PC-9 (cell line): ENCODE measurements at places on chromosomes 2 and 18.
A peak's percentile ranks its signal among the peaks of the same experiment; 100 is the strongest.

DNA sequence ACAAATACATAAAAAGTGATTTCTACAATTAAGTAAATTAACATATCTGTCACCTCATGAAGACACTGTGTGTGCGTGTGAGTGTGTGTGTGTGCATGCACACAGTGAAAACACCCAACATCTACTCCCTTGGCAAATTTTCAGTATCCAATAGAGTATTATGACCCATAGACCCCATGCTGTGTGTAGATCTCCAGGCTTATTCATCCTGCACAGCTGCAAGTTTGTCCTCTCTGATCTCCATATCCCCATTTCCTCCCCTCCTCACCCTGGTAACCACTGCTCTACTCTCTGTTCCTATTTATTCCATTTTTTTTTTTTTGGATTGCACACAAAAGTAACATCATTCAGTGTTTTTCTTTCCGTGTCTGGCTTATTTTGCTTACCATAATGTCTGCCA lies 391.0 kb downstream of the SOX11 start:
- no peak for DNase-seq
- H3K27ac ChIP-seq, result no peak overlapping the region
- H3K27me3 ChIP-seq, result peaks cover 10% of the 10 kb centered on the region
- H3K4me1 ChIP-seq, result no peaks in the 10 kb centered on the region

DNA sequence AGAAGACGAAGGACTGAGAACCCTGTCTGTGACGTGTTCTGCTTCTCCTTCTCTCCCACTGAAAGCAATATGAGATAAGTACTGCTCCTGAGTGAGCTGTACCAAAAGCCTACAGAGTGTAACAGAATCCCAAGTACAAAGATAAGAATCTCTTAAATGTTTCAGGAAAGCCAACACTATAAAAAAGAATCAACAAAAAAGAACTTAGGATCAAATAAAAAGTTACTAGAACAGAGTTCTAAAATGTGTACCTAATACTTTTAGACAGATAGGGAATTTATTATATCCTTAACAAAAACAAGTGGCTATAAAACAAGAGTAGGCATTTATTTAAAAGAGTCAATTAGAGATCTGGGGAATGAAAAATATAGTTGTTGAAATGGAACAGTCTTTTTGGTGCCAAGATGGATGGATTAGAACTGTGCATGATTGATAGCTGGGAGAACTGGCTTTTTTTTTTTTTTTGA lies 49.0 kb downstream of the NCOA1 start:
- DNase-seq, result no peak
- H3K27me3 ChIP-seq, result no peaks in the 10 kb centered on the region
- H3K4me3 ChIP-seq, result no peak overlapping the region
- H3K36me3 ChIP-seq, result no peaks in the 10 kb centered on the region
- no peaks in the 10 kb centered on the region for H3K4me1 ChIP-seq

GRCh38 chr2:204544961-204545860 lies at the start of gene PARD3B:
PARD3B (plus strand) TSS chr2:204545475; CDS start chr2:204546000, 525 bp downstream.
- H3K27me3 ChIP-seq, result no peaks in the 10 kb centered on the region
- DNase-seq, result peak; percentile 76
- peak within 1 kb of the TSS; percentile 61 for H3K27ac ChIP-seq
- no peaks in the 10 kb centered on the region for H3K36me3 ChIP-seq

GRCh38 chr2:128660836-128661235 lies 342.2 kb upstream of the HS6ST1 start:
- 0 out of 2 replicates have a peak, but pooled peaks cover 9% of the 10 kb centered on the region for H3K27me3 ChIP-seq
- no peak overlapping the region for H3K27ac ChIP-seq
- DNase-seq, result no peak
- H3K4me3 ChIP-seq, result no peak overlapping the region
- H3K36me3 ChIP-seq, result no peaks in the 10 kb centered on the region
- no peaks in the 10 kb centered on the region for H3K4me1 ChIP-seq

- no peaks in the 10 kb centered on the region for H3K4me1 ChIP-seq
- no peaks in the 10 kb centered on the region for H3K27me3 ChIP-seq
- H3K36me3 ChIP-seq, result no peaks in the 10 kb centered on the region
- no peak overlapping the region for H3K4me3 ChIP-seq
- DNase-seq, result no peak
Observed at GRCh38 chr2:19114126-19114525, 244.3 kb downstream of the OSR1 start.

DNA sequence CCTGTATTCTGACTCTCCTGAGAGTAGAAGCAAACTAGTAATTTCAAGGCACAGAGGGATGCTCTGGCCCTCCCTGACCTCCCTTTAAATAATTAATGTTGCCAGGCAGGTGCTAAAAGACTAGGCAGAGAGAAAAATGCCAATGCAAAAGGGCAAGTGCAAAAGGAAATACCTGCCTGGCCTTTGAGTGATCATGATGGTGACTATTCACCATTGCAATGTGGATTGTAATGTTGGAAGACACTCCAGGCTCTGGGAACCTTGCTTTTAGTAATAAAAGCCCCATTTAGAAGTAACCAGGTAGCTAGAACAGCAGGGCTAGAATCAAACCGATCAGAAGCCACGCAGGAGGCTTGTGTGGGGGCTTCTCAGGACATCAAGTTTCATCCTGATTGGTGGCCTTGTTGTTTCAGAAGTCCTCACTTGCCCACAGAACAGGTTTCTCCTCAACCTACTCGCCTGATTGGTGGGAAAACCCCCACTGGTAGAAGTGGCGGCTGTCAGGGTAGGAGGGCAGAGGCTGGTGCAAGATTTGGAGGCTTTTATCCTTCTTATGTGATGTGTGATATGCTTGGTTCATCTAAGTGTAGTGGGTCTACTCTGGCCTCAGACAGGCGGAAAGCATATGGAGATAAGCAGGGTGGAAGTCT lies 16.0 kb upstream of the CHRNA1 start:
- no peaks in the 10 kb centered on the region for H3K27me3 ChIP-seq
- no peak overlapping the region for H3K27ac ChIP-seq
- no peak overlapping the region for H3K4me3 ChIP-seq
- 0 out of 2 replicates have a peak, but pooled peaks cover 8% of the 10 kb centered on the region for H3K4me1 ChIP-seq
- H3K36me3 ChIP-seq, result no peaks in the 10 kb centered on the region

DNA sequence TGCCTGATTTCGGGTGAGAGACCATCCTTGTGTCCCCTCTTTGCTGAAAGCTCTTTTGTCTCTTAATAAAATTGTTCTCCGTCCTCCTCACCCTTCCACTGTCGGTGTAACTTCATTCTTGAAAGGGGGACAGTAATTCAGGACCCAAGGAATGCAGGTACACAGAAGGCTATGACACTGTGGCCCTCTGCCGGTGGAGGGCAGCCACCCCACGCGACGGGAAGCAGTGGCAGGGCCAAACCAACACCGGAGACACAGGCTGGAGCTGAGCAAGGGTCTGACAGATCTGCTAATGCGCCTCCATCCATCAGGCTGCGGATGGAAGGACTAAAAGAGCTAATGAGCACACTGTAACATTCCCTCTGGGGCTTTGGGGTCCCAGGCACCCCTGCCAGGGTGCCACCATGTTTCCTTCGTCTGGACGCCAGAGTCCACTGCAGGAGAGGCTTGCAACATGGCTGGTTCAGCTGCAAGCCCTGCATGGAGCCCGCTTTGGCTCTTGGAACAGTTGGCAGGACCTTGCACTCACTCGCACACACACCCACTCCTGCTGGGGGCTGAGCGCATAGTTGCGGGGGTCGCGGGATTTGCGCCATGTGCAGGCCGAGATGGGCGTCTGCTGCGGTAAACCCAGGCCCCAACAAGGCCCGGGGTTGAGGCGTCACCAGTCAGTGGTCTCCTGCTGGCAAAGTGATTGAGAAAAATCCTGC lies 544.1 kb upstream of the CDH7 start:
- H3K4me1 ChIP-seq, result no peaks in the 10 kb centered on the region
- H3K27me3 ChIP-seq, result no peaks in the 10 kb centered on the region
- no peak overlapping the region for H3K27ac ChIP-seq
- DNase-seq, result peak; percentile 1
- no peaks in the 10 kb centered on the region for H3K36me3 ChIP-seq

DNA sequence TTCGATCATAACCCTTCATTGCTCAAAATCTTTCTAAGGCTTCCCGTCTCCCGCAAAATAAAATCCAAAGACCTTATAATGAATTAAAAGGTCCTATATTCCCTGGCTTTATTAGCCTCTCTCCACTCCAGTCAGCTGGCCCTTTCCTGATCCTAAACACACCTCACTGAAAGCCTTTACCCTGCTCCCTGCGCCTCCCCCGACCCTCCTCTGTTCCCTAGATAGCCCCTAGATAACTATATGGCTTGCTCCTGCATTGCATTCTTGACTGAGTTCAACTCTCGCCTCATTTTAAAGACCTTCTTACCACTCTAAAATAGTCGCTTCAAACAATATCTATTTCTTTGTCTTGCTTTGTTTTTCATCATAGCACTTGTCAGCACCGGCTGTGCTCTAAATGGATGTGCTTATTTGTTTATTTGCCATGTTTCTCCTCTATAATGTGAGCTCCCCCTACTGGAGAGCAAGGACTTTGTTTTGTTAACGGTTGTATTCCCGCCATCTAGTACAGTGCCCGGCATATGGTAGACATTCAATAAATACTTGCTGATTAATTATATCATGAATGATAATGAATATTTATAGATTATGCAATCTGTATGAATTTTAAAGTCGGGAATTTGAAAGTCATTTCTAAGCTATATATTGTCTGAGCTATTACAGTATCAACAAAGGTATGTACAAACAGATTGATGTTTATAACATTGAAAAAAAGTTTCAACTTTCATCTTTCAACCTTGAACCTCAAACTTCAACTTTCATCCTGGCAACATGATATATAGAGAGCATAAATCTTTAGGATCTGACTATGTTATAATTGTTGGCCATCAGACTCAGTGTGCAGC lies 32.4 kb upstream of the VIT start:
- DNase-seq, result peak; percentile 71
- H3K36me3 ChIP-seq, result no peaks in the 10 kb centered on the region
- peaks cover 18% of the 10 kb centered on the region for H3K4me1 ChIP-seq
- no peak overlapping the region for H3K27ac ChIP-seq
- no peaks in the 10 kb centered on the region for H3K27me3 ChIP-seq

- H3K27me3 ChIP-seq, result no peaks in the 10 kb centered on the region
- DNase-seq, result no peak
- H3K27ac ChIP-seq, result no peak overlapping the region
- no peak overlapping the region for H3K4me3 ChIP-seq
- H3K4me1 ChIP-seq, result 0 out of 2 replicates have a peak, but pooled peaks cover 4% of the 10 kb centered on the region
Observed at GRCh38 chr2:193480187-193480586, 1285.5 kb upstream of the TMEFF2 start.
